ENCODE measurements at places on chromosomes 4 and X.

DNA sequence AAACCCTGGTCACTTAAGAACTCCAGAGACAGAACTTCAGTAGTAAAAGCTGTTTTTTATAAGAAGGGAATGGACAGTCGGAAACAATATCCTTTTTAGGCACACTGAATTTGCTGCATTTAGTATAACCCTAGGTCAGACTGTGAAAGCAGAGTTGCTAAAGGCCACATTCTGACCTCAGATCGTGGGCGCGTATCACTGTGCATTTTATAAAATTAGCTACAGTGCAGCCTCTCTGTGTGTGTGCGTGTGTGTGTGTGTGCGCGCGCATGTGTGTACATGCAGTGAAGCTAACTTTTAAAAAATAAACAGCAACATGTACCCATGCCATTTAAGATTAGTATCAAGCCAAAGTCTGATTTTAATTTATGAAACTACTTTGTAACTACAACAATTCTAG is 8.0 kb downstream of the ZNF827 start:
- H3K36me3 ChIP-seq, result peaks cover 30% of the 10 kb centered on the region
- H3K27me3 ChIP-seq, result no peaks in the 10 kb centered on the region
- peaks cover 65% of the 10 kb centered on the region for H3K4me1 ChIP-seq
- H3K27ac ChIP-seq, result no peak overlapping the region
- H3K4me3 ChIP-seq, result no peak overlapping the region
- no peak for DNase-seq

DNA sequence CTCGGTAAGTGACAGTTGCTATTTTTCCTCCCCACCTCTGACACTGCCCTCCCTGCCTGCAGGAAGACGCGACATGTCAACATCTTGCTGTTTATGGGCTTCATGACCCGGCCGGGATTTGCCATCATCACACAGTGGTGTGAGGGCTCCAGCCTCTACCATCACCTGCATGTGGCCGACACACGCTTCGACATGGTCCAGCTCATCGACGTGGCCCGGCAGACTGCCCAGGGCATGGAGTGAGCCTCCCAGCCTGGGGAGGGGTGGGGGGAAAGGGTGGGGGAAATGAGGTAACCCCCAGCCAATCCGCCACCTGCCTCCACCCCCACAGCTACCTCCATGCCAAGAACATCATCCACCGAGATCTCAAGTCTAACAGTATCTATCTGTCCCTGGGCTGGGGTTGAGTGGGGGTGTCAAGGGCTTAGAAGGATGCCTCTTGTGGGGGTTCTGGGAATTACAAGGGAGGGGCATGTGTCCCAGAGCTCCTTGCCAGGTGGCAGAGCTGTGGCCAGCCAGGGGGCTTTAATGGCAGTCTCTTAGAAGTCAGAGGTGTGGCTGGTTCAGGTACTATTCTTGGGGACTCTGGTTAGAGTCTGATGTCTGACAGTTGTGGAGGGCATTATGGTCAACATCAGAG is 7.8 kb downstream of the ARAF start:
- no peak overlapping the region for H3K4me3 ChIP-seq
- H3K4me1 ChIP-seq, result peaks cover 15% of the 10 kb centered on the region
- no peak overlapping the region for H3K27ac ChIP-seq

DNA sequence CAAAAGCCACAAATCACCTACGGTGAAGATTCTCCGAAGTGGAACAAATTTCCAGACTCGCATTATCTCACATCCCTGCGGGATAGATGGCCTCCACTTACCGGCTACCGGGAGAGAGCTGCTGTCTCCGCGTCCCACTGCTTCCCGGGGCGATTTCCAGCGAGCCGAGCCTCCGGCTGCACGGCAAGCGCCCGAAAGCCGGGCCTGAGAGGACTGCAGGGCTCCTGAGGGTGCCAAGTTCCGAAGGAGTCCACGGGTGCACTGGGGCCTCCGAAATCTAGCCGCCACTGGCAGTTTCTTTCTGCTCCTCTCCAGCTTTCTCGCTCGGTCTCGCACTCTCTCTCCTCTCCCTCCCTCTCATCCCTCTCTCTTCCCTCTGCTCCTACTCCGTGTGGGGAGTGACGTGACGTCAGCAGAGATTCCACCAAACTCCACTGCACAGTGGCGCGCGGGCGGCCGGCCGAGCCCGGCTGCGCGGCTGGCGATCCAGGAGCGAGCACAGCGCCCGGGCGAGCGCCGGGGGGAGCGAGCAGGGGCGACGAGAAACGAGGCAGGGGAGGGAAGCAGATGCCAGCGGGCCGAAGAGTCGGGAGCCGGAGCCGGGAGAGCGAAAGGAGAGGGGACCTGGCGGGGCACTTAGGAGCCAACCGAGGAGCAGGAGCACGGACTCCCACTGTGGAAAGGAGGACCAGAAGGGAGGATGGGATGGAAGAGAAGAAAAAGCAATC is 14.0 kb upstream of the PITX2 start:
- H3K27ac ChIP-seq, result no peak overlapping the region
- peaks cover 4% of the 10 kb centered on the region for H3K36me3 ChIP-seq
- no peak for DNase-seq
- H3K4me1 ChIP-seq, result peaks cover 5% of the 10 kb centered on the region
- no peak overlapping the region for H3K4me3 ChIP-seq

GRCh38 chrX:150688911-150689451 is 4.2 kb upstream of the MTMR1 start:
- H3K27me3 ChIP-seq, result no peaks in the 10 kb centered on the region
- H3K36me3 ChIP-seq, result peaks cover 6% of the 10 kb centered on the region
- no peak overlapping the region for H3K4me3 ChIP-seq
- DNase-seq, result no peak
- H3K27ac ChIP-seq, result no peak overlapping the region

GRCh38 chrX:10769696-10770619 is 149.6 kb upstream of the MID1 start:
- H3K36me3 ChIP-seq, result no peaks in the 10 kb centered on the region
- no peaks in the 10 kb centered on the region for H3K4me1 ChIP-seq
- H3K27ac ChIP-seq, result no peak overlapping the region
- H3K4me3 ChIP-seq, result no peak overlapping the region
- no peaks in the 10 kb centered on the region for H3K27me3 ChIP-seq

GRCh38 chrX:29478336-29479069 is 736.9 kb upstream of the MAGEB2 start:
- no peak overlapping the region for H3K4me3 ChIP-seq
- no peak overlapping the region for H3K27ac ChIP-seq
- H3K27me3 ChIP-seq, result no peaks in the 10 kb centered on the region
- DNase-seq, result peak; percentile 3

DNA sequence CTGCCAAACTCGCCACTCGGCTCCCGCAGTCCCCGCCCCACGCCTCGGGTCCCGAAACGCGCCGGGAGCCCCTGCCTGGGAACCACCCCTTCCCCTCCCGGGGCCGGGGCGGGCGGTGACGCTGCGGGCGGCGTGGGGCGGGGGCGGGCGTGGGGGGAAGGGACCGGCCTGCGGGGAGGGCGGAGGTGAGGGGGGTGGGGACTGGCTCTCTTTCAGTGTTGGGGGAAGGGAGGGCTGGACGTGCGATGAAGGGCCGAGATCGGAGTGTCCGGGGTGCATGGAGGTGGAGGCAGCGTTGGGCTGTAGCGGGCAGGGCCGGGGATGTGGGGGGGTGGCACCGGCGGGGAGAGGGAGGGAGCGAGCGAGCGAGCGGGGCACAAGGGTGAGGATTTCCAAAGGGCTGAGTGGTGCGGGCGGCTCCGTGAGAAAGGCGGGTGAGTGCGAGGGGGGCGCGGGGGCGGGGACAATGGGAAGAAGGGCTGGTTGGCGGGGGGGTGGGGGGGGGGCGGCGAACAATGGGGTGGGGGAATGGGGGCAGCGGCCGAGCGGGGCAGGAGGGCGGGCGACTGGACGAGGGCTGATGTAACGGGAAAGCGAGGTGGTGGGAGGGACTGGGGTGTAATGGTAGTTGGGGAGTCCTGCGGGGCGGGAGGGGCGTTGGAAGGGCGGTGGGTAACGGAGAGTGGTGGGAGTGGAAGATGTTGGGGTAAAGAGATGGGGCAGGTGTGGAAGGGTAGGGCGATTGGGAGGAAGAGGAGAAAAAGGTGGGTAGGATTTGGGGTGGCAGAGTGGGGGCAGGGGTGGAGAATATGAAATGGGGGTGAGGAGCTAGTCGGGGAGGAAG is 578 bp downstream of the DCUN1D4 start:
- peak; percentile 80 for DNase-seq
- H3K27ac ChIP-seq, result peak overlapping the region; percentile 90
- no peaks in the 10 kb centered on the region for H3K27me3 ChIP-seq

GRCh38 chrX:153971450-153972367 is at the start of gene HCFC1:
HCFC1 (minus strand) TSS chrX:153971818; CDS start chrX:153970840, 978 bp downstream.
- peaks cover 31% of the 10 kb centered on the region for H3K4me1 ChIP-seq
- peaks cover 31% of the 10 kb centered on the region for H3K36me3 ChIP-seq
- H3K4me3 ChIP-seq, result peak within 1 kb of the TSS; percentile 94
- no peaks in the 10 kb centered on the region for H3K27me3 ChIP-seq
- H3K27ac ChIP-seq, result peak within 1 kb of the TSS; percentile 100

GRCh38 chrX:121169099-121170035 is 122.0 kb downstream of the GLUD2 start:
- H3K36me3 ChIP-seq, result no peaks in the 10 kb centered on the region
- H3K4me3 ChIP-seq, result no peak overlapping the region
- no peak for DNase-seq
- H3K27me3 ChIP-seq, result no peaks in the 10 kb centered on the region
- peaks cover 10% of the 10 kb centered on the region for H3K4me1 ChIP-seq

DNA sequence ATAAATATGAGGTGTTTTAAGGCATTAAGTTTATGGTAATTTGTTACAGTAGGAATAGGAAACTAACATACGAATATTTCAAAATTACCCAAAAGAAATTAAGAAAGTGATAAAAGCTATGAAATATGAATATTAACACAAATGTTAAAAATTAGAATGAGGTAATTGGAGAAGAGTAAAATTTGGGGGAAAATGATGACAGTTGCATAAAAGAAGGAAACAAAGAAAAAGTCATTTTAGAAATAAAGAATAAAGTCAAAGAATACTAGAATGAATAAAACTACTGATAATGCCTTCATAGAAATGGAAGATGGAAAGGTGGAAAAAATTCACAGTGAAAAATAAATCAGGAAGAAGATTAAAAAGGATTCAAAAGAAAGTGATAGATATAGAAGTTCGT is 522.9 kb upstream of the NR3C2 start:
- H3K27me3 ChIP-seq, result peaks cover 7% of the 10 kb centered on the region
- no peak overlapping the region for H3K4me3 ChIP-seq
- H3K36me3 ChIP-seq, result no peaks in the 10 kb centered on the region

- H3K27ac ChIP-seq, result no peak overlapping the region
- no peak for DNase-seq
- no peak overlapping the region for H3K4me3 ChIP-seq
- H3K36me3 ChIP-seq, result no peaks in the 10 kb centered on the region
- peaks cover 26% of the 10 kb centered on the region for H3K4me1 ChIP-seq
Observed at GRCh38 chr4:108703370-108703769, 53.0 kb downstream of the OSTC start.

DNA sequence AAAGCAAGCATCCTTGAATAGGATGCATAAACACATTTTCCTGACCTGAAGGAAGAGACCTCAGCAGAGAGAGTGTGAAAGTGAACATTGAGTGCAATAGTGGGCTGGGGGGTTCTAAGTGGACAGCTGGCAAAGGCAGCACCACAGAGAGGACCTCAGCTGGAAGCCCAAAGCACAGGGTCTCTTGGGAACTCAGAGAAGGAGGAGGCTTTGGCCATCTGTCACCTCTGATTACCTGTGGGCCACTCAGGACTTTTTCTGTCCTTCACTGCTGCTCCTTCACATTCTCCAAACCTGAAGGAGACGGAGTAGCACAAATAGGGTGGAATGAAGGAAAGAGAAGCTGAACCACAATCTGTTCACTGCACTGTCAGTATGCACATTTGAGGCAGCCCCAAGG is 37.9 kb upstream of the FAT4 start:
- H3K36me3 ChIP-seq, result no peaks in the 10 kb centered on the region
- no peak overlapping the region for H3K4me3 ChIP-seq
- no peak for DNase-seq
- no peak overlapping the region for H3K27ac ChIP-seq

- no peak for DNase-seq
- no peak overlapping the region for H3K4me3 ChIP-seq
- peaks cover 7% of the 10 kb centered on the region for H3K4me1 ChIP-seq
- no peaks in the 10 kb centered on the region for H3K36me3 ChIP-seq
- H3K27ac ChIP-seq, result no peak overlapping the region
Observed at GRCh38 chr4:95601356-95601755, 52.6 kb upstream of the UNC5C start.

- no peak overlapping the region for H3K4me3 ChIP-seq
- no peak overlapping the region for H3K27ac ChIP-seq
- DNase-seq, result no peak
- no peaks in the 10 kb centered on the region for H3K36me3 ChIP-seq
Observed at GRCh38 chrX:107978071-107978470, 4.1 kb downstream of the TEX13B start.

DNA sequence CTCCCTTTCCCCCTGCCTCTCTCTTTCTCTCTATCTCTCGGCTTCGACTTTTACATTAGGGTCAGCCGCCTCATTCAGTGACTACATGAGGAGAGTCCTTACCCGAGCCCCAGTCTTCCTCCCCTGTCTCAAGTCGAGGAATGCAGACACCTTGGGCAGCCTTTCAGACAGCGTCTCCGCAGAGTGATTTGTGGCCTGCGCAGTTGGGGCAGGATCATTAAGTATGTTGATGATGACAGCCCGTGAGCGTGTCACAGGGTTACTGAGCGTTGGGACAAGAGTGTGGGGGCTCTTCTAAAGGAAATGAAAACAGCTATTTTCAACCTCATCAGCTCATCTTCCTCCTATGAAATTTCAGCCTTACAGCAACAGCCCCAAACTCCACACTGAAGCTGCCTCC is 312.1 kb upstream of the GATB start:
- no peaks in the 10 kb centered on the region for H3K27me3 ChIP-seq
- no peak overlapping the region for H3K4me3 ChIP-seq
- H3K27ac ChIP-seq, result no peak overlapping the region

DNA sequence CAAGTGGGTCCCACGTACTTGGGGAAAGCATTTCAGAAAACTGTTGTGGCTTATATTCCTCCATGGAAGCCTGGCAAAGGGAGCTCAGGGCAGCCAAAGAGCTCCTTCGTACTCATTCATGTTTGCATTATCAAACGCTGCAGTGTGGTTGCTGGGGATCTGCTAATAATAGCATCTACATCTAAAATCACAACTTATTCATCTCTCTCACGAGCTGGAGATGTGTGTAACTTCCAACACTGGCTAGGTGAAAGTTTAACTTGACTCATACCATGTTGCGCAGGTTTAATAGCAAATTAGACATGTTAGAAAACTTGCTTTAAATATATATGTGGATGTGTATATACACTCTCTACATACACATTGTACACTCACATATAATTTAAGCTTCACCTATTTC is 415.1 kb downstream of the AFF2 start:
- no peak overlapping the region for H3K27ac ChIP-seq
- H3K4me1 ChIP-seq, result no peaks in the 10 kb centered on the region
- H3K4me3 ChIP-seq, result no peak overlapping the region
- H3K36me3 ChIP-seq, result no peaks in the 10 kb centered on the region

GRCh38 chr4:127421437-127421836 is 211.3 kb upstream of the INTU start:
- H3K36me3 ChIP-seq, result no peaks in the 10 kb centered on the region
- H3K27me3 ChIP-seq, result no peaks in the 10 kb centered on the region
- H3K27ac ChIP-seq, result no peak overlapping the region
- H3K4me3 ChIP-seq, result no peak overlapping the region
